ENCODE measurements at places on chromosomes 16 and 17. TPM values are rescaled to one million over a fixed set of nuclear protein-coding genes. Genes with fewer than 3 reads are reported as not detected.

The C17orf50 gene
- total RNA-seq, result not detected

The CLDN7 gene
- 0.70 TPM for total RNA-seq

The TRIM16 gene
- 61.6 TPM for total RNA-seq

The KRT36 gene
- total RNA-seq, result 0.12 TPM

The KRT27 gene
- not detected for total RNA-seq

The IGSF6 gene
- total RNA-seq, result not detected

The PRSS53 gene
- total RNA-seq, result 1.5 TPM

The HOXB13 gene
- not detected for total RNA-seq

The KRT32 gene
- total RNA-seq, result not detected

The C17orf58 gene
- total RNA-seq, result 10.8 TPM

The C16orf96 gene
- not detected for total RNA-seq

The CCL4L2 gene
- total RNA-seq, result not detected

The PLXDC1 gene
- 0.23 TPM for total RNA-seq

The SLC5A10 gene
- total RNA-seq, result under 0.01 TPM

The CCL4 gene
- total RNA-seq, result not detected

The SLFN14 gene
- total RNA-seq, result not detected

The CHD9 gene
- total RNA-seq, result 33.3 TPM

The TBC1D3H gene
- total RNA-seq, result not detected

The UMOD gene
- not detected for total RNA-seq

The TMEM231 gene
- 31.4 TPM for total RNA-seq

The FOXN1 gene
- total RNA-seq, result not detected

The GJC1 gene
- 11.6 TPM for total RNA-seq

The KRTAP4-5 gene
- total RNA-seq, result not detected

The CARD14 gene
- under 0.01 TPM for total RNA-seq

The GCGR gene
- total RNA-seq, result not detected
